ENCODE measurements at places on chromosomes 4 and X.

GRCh38 chr4:102717448-102718092 lies 43.2 kb downstream of the MANBA start:
- no peak for DNase-seq

DNA sequence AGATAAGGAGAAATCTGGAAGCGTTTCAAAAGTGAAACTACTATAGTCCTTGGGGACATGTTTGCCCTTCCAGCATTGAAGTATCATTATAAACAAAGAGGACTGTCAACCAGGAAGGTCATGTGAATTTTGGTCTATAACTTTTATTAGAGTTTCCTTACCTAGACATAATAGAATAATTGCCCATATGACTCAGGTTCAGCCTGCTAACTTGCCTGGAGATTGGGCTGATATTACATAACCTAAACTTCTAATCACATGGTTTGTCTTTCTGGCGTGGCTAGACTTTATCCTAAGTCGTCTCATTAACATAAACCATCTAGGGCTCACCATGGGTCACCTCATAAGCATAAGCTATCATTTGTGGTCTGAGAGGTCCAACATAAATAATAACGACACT lies 775.9 kb downstream of the CENPC start:
- no peak for DNase-seq

- no peak for DNase-seq
These were observed 34.0 kb upstream of the VEGFD start for GRCh38 chrX:15418041-15418706.

- DNase-seq: no peak
These were observed 98.5 kb upstream of the ELOVL6 start for GRCh38 chr4:110296892-110297291.

GRCh38 chr4:186728631-186729271 lies 5.1 kb upstream of the FAT1 start:
- DNase-seq: no peak

- DNase-seq: no peak
These were observed 37.3 kb upstream of the BCORL1 start for GRCh38 chrX:129945131-129945530.

GRCh38 chr4:160825644-160826338 lies 1338.0 kb downstream of the FSTL5 start:
- no peak for DNase-seq

- DNase-seq: peak; percentile 59
These were observed 2.1 kb downstream of the LEF1 start for GRCh38 chr4:108166441-108167315.

- peak; percentile 30 for DNase-seq
These were observed 73.4 kb upstream of the TTC29 start for GRCh38 chr4:147019091-147019490.

DNA sequence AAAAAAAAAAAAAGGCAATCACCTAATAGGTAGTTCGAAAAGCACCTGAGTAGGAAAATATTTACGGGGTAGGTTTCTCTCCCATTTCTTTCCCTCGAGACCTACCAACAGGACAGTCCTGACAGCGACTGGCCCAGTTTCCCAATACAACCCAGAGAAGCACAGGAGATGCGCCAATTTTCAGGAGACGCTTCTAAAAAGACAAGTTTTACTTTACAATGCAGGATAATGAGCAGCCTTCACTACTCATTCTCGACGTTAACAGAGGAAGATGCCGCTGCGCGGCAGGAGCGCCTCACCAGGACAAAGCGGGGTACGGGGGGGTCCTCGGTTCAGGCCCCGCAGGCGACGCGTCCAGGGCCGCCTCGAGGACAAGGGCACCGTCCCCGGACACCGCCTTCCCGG lies 708 bp downstream of the BCLAF3 start:
- no peak for DNase-seq

DNA sequence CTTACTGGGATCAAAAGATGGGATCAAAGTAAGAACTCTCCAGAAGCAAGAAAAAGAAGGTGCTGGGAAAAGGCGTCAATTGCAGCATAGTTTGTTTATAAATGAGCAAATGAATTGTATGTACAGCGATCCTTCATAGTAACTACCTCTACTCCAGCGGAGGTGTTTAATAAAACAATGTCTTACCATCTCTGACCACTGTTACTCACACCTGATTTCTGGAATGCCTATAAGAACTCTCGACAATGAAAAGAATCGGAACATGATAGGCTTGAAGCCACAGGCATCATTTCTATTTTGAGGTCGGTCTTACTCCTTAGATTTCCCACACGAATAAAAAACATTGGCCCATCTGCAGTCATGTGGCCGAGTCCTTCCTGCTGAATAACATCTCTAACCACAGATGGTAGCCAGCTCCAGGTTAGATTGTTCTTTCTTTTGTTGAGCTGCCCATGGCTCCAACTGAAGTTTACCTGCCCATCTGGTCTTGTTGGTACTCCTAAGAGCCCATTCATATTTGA lies 67.6 kb downstream of the CLDN34 start:
- no peak for DNase-seq

GRCh38 chr4:72587334-72587733 lies 18.3 kb upstream of the ADAMTS3 start:
- no peak for DNase-seq

- no peak for DNase-seq
These were observed 87.2 kb upstream of the MCF2 start for GRCh38 chrX:139795196-139795595.

GRCh38 chr4:76589872-76590797 lies 155.1 kb downstream of the SHROOM3 start:
- DNase-seq: no peak

DNA sequence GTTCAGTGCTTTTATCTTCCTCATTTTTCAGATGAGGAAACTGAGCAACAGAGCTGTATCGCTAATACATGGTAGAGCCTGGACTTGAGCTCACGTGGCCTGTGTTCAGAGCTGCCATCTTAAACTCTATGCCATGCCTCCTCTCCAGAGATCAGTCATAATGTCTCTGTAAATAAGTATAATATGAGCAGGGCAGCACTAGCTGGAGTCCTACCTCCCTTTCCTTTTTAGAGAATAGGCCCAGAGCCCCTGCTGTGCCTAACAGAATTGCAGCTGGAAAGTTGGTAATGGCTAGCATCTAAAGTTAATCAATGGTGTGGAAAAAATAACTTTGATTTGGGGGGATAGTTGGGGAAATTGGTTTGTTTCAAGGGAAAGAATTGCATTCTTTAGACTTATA lies 20.4 kb downstream of the CASP6 start:
- DNase-seq: no peak

- DNase-seq: no peak
These were observed 33.7 kb upstream of the HPRT1 start for GRCh38 chrX:134426281-134426680.

DNA sequence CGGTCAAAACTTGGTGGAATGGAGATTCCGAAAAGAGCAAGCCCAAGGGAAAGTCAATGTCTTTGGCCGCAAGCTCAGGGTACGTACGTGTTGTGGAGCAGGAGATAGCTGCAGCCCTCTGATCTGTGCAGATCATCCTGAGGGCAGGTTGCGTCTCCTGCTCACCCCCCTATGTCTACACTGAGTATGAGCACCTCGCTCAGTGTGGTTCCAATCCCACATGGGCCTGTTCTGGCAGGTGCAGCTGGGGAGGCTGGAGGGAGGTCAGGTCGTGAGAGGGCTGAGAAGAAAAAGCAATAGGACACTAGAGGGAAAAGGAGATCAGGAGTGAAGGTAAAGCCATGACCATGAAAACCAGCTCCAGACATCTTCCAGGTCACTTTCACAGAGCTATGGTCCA lies 142.1 kb downstream of the DCTD start:
- no peak for DNase-seq

DNA sequence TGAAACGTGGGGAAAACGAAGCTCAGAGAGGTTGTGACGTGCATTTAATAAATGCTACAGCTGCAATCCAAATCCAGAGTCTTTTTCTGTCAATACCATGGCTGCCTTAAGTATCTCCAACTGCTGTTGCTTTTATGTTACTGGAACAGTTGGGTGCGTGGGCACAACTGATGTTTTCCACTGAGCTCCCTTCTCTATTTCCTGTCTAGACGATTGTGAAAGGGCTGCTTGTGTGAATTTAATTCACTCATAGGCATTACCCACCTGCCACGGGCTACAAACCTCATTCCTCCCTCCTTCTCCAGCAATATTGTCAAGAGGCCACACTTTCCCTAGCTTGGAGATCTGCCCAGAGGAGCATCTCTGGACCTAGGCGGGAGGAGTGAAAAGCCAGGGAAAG lies 526.0 kb downstream of the MID1IP1 start:
- peak; percentile 36 for DNase-seq

GRCh38 chr4:176845636-176846035 lies 52.9 kb upstream of the VEGFC start:
- no peak for DNase-seq

DNA sequence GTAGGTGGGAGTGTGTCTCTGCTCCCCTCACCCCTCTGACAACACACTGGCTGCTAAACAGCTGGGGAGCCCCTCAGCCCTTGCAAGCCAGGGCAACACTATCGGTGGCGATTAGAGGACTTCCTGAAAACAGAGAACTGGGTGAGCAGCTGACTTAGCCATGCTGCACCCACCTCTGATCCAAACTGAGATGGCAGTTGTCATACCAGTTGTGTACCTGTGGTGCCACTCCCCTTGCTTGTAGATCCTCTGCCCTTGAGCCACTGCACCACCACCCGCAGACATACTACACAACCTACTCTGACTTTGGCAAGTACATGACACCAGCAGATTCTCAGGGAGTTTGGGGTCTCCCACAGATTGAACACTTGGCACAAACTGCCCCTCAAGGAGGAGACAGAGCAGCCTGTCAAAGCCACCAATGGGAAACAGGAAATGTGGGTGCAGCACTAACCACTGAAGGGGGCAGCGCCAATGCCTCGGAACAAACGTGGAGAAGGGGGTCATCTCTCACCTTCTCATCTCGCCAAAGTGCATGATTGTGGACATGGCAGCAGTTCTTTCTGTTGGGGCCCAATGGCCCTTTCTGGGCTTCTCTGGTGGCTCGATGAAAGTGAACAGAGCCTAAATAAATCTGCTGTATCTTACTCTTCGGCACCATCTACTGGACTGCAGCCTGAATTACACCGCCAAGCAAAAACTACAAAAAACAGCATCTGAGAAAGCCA lies 119.8 kb downstream of the NEK1 start:
- no peak for DNase-seq

- no peak for DNase-seq
These were observed 536.2 kb upstream of the KLHL4 start for GRCh38 chrX:86981326-86981879.

- no peak for DNase-seq
These were observed 64.7 kb downstream of the TRMT44 start for GRCh38 chr4:8505229-8505628.

DNA sequence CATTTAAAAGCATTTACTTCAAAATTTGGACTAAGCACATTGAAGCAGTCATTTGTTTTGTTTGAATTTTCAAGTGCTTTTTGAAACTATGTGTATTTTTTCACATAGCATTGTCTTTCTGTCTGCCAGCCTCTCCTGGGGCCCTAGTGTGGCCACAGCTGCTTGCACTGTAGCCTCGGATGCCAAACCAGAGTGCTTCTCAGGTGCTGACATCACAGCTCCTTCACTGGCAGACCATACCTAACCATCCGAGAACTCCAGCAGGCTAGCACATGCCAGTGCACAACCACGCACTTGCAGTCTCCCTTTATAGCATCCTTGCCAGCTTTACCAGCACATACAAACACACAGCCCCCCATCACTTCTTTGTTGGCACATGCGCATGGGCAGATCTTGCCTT lies 1019.7 kb downstream of the STPG2 start:
- DNase-seq: no peak

GRCh38 chr4:73066928-73067327 lies 2.6 kb downstream of the COX18 start:
- no peak for DNase-seq

GRCh38 chr4:160318567-160319220 lies 1215.8 kb downstream of the RAPGEF2 start:
- DNase-seq: no peak

DNA sequence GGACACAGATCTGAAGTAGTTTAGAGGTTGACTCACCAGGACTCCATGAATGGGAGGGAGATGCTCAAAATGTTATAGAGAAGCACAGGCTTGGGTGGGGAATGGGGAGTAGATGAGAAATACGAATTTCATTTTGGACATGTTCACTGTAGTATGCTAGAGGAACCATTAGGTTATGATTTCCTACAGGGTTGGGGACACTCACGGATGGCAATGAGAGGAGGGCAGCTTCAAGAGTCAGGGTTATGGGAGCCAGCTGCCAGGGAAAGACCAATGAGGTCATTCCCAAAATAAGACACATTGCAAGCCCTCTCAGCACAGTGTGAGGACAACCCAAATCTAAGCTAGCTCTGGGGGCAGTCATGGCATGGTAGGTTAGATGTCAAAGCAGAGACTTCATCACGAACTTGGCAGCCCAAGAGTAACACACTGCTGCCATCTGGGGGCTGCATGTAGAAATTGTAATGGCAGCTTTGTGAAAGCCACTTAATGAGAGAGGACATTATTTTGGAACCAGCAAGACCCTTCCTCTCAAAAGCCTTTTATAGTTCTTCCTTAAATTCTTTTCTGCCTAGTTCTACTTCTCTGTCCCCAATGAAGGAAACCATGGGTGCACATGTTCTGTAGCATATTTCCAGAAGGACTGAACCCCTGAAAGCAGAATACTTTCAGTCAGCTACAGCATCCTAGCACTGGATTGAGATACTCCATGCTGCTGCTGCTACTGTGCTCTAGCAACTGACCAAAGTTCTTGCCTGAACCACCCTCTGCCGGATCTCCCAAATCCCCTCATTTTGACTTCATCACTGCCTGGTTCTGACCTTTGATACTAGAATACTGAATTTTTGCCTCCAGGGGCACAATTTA lies 16.2 kb upstream of the ZCCHC12 start:
- peak; percentile 22 for DNase-seq

- DNase-seq: no peak
These were observed 109.5 kb downstream of the TAB3 start for GRCh38 chrX:30779453-30780030.

- no peak for DNase-seq
These were observed 21.5 kb downstream of the SUPT20HL2 start for GRCh38 chrX:24292353-24292752.

- DNase-seq: no peak
These were observed 13.6 kb downstream of the JADE1 start for GRCh38 chr4:128823025-128823661.

DNA sequence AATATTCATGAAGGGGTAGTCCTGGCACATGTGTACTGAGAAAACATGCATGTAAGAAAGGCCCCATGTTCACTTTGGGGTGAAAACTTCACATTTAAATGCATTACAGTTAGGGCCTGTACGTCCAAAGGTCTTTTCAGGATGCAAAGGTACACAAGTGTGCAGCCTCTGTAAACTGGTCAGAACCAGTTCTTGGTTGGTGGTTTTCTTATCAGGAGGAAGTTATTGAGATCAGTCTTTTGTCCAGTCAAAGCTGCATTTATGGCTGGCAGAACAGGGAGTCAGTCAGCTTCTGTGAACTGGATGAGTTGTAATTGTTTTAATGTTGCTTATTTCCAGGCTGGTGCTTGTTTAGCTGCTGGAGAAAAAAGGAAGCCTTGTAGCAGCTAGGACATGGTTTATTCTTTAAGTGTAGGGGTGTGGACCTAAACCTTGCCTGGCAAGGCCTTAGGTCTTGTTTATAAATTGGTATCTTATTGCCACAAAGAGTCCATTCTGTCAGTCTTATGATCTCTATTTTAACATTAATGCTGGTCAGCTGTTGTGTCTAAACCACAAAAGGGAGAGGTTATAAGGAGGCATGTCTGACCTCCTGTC lies 1906.6 kb upstream of the TENM3 start:
- no peak for DNase-seq

GRCh38 chrX:116292183-116292582 lies 121.6 kb downstream of the AGTR2 start:
- DNase-seq: no peak

All from stimulated activated CD4-positive, alpha-beta T cell treated with anti-CD3 and anti-CD28 coated beads, Interleukin-15, amount 100 ng/mL, for 48 hours (primary cell).